ENCODE measurements at places on chromosomes 7 and 10.
A peak's percentile ranks its signal among the peaks of the same experiment; 100 is the strongest.

DNA sequence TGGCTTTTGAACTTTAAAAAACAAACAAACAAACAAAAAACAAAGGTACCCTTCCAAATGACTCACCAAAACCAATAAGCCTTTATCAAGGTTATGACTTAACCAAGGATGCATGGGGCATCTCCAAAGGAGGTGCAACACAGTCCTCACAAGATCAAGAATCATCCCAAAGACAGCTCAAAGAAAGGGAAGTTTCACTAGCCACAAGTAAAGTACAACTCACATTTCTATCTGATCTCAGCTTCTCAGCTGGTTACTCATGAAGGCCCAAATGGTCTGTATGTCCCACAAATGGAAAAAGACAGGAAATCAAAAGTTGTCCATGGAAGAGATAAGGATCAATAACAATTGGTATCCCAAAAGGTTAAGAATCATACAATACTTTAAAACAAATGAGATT lies 6.0 kb upstream of the MKLN1 start:
- no peak for DNase-seq

GRCh38 chr10:62056698-62057097 lies 155.2 kb downstream of the ARID5B start:
- DNase-seq: no peak

- DNase-seq: no peak
These were observed 276.6 kb upstream of the GHITM start for GRCh38 chr10:83862723-83863122.

GRCh38 chr10:112382515-112383235 lies 8.8 kb downstream of the ACSL5 start:
- no peak for DNase-seq

DNA sequence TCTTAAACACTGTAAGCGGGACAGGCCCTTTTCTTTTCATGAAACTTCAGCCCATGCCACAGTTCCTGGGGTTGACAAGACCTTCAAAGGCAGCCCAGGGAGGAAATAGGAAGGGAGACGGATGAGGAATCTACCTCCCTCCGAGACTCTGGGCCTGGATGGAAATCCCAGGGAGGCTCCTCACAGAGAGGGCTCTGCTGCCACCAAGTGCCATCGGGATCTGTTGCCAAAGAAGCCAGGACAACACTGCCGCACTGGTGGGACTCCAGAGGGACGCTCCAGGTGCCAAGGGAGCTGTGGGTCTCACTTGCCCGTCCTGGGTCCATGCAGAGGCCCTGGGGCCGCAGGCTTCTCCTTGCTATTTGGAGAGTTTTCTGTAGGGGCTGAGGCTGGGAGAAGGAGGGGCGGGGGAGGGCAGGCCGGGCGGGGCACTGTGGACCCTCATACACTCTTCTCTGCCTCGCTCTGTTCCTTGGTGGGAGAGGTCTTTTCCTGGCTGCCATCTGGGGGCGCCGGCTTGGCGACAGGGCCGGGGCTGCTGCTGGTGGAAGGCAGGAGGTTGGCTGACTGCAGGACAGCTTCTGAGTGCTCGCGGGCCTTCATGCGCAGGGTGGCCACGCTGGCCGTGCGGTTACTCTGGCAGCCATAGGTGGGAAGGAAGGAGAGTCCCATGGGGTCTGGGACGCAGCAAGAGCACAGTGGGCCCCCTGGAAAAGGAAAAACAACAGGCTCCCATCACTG lies 30.0 kb downstream of the DRGX start:
- no peak for DNase-seq

DNA sequence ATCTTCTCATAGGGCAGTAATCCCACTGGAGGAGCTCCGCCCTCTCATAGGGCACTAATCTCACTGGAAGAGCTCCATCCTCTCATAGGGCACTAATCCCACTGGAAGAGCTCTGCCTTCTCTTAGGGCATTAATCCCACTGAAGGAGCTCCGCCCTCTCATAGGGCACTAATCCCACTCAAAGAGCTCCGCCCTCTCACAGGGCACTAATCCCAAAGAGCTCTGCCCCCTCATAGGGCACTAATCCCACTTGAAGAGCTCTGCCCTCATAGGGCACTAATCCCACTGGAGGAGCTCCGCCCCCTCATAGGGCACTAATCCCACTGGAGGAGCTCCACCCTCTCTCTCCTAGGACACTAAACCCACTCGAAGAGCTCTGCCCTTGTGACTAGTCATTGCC lies 3.4 kb upstream of the FUOM start:
- DNase-seq: no peak

GRCh38 chr10:17115683-17116082 lies 13.9 kb downstream of the CUBN start:
- DNase-seq: no peak

- no peak for DNase-seq
These were observed 74.7 kb downstream of the FRMPD2 start for GRCh38 chr10:48199580-48200377.

- no peak for DNase-seq
These were observed 233.8 kb downstream of the C7orf25 start for GRCh38 chr7:42677751-42678699.

- no peak for DNase-seq
These were observed 53.7 kb downstream of the CCDC6 start for GRCh38 chr10:59852670-59853069.

DNA sequence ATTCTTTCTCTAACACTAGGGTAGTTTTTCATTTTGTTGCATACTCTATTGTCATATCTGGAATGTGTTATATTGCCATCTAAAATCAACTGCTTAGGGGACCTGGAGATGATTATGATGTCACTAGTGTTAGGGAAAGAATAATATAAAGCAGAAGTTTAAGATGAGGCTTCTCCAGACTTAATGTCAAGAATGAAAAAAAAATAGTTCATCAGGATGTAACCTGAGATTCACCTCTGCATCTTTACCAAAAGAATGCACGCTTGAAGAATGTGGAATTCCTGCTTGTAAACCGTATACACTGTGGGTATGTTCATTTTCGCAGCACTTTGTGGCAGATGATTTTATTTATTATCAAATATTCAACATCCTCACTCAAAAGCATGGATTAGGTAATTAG lies 184.6 kb downstream of the ST7 start:
- no peak for DNase-seq

DNA sequence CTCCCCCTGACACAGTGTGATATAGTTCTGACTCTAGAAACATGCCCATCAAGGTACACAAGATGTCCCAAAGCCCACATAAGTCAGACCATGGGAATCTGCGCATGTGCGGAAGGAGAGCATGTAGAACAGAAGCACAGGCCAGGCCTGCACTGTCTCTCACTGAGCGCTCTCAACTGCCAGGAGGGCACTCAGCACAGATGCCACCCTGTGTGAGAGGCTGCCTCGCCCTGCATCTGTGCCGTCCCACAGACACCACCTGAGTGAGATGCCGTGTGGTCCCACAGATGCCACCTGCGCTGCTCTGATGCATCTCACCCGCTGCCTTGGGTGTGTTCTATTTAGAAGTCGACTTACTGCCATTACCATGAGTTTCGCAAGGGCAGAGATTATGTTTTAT lies 98.4 kb downstream of the VOPP1 start:
- DNase-seq: no peak

- DNase-seq: no peak
These were observed 1.6 kb upstream of the COL13A1 start for GRCh38 chr10:69800109-69800508.

- no peak for DNase-seq
These were observed 251.7 kb upstream of the MYO3A start for GRCh38 chr10:25682203-25682851.

GRCh38 chr10:32180390-32181280 lies 124.4 kb upstream of the KIF5B start:
- DNase-seq: no peak

GRCh38 chr7:102232611-102233286 lies 53.9 kb upstream of the SH2B2 start:
- no peak for DNase-seq

DNA sequence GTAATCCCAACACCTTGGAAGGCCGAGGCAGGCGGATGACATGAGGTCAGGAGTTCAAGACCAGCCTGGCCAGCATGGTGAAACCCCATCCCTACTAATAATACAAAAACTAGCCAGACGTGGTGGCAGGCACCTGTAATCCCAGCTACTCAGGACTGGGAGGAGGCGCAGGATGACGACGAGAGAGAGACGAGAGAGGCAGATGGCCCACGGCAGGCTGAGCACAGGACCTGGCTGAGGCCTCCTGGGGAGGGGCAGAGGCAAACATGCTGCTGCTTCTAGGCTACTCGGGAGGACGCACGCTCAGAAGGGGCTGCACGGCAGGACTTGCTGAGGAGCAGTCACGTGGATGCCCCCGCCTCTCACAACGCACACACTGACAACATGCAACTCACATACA lies 22.4 kb downstream of the DIP2C start:
- no peak for DNase-seq

DNA sequence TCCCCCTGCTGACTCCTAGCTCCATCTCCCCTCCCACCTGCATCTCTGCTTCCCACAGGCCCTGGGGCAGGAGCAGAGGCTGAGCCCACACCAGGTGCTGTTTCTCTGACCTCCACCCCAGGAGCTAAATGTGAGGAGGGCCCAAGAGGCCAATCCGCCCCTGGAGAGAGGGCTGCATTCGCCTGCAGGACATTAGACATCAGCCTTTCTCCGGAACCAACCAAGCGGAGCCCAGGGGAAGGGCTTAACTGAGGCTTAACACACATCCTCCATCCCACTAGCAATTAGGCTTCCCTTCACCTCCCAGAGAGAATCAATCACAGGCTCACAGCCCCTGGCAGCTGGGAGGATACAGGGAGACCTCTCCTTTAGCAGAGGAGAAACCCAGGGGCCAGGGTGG lies 50.5 kb downstream of the SH3PXD2A start:
- DNase-seq: no peak

GRCh38 chr10:14801723-14802122 lies 27.0 kb upstream of the FAM107B start:
- DNase-seq: no peak

DNA sequence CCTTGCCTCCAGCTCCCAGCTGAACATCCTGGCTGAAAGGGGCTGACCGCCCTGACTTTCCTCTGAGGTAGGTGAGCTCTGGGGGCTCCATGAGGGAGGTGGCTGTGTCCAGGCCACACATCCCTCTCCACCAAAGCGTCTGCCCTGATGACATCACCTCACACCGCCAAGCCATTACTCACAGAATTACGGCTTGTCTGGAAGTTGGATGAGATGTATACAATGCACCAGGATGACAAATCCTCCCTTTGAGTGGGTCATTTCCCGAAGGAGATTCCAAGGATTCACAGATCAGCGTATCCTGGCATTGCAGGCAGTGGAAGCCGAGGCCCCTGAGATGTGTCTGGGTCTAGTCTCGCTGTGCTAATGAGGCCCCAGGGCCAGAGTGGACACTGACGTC lies 15.1 kb upstream of the RET start:
- DNase-seq: no peak

DNA sequence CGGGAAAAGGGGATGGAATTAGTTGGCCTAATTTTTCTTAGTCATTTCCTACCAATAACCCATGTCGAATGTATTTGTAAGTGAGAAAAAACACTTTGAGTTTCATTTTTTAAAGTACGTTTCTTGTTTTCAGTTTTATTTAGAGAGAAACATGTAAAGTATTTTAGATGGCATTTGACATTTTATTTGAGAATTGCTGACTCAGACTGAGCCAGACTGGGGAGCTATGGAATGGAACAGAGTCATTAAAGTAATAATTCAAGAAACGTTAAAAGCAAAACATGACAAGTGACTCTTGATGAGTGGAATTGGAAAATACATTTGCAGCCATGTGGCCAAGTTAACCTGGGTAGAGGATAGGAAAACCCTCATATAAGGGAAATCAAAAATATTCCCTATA lies 286.1 kb upstream of the NPSR1 start:
- no peak for DNase-seq

DNA sequence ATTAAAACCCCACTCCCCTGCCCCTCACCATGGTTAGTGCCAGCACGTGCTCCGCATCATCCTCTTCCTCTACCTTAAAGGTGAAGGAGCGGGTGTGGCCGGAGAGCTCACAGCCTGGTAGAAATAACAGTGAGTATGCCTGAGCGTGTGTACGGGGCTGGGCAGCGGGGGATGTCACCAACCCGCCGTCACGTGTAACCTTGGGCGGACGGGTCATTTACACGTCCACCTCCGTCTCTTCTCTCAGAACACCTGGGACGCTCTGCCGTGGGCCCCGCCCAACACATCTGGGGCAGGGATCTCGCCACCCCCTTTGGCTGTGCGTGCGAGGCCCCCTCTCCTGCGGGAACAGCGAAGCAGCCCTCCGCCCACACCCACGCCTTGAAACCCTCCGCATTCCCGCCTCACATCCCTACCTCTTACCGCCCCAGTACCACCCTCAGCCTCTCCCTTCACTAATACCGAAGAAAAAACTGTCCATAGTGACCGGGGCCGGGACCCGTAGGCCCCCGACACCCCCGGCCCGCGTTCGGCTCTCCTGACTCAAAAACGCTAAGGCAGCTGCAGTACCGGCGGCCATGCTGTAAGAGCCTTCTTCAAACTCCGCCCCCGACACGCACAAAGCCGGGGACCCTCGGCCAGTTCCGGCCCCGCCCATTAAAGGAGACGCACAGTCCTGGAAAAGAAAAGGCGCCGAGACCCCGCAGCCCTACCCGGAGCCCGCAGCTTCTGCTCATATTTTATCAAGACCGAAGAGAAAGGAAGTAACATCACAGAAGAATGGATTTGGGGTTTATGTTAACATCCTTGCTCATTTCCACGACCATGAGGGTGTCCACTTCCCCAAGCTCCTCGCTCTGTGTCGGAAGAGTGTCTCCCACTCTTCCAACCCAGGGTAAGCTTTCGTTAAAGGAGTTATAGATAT lies at the start of gene NPM3:
Gene NPM3, minus strand, starts transcription at position 636 of the 925 bp plus-strand sequence. Its CDS starts 56 bp downstream, at position 580.
- peak; percentile 86 for DNase-seq

DNA sequence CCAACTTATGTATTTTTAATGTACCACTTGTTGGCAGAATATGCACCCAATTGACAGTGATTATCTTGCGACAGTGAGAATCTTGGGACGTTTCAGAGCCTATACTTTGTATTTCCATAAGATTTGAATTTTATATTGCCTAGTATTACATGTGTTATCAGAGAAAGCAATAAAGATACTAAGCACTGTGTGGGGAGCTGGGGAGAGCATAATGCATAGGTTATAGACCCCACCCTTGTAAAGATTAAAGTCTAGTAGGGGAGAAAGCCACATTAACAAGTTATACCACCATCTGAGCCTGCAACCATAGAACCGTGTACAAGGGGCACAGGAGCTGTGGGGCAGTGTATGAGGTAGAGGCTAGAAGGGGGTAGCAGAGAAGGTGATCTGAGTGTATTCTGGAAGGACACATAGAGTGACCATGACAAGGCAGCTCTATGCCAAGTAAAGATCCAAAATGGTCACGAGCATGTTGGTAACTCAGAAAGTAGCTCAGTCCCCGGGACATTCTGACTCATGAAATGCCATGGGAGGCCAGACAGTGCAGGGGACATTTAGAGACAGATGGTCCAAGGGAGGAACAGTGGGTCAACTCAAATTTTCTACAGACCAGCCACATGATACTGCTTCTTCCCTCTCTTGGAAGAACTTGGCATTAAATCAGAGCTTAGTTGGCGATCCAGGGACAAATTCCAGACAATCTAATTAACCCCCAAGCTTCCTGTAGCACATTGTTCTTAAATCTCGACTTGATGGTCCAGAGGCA lies 84.5 kb downstream of the ADRA2A start:
- DNase-seq: no peak

- DNase-seq: no peak
These were observed 551.8 kb downstream of the PHTF2 start for GRCh38 chr7:78350391-78350790.

GRCh38 chr7:37366445-37366844 lies 82.2 kb downstream of the ELMO1 start:
- no peak for DNase-seq

Measured in activated T-cell treated with anti-CD3 and anti-CD28 coated beads for 24 hours (primary cell).